Epithelial cell of umbilical artery (primary cell): ENCODE measurements at places on chromosomes 12 and 14. TPM values are rescaled to one million over a fixed set of nuclear protein-coding genes. Genes with fewer than 3 reads are reported as not detected.

Gene NYNRIN
- 12.2 and 14.3 TPM in 2 replicates for total RNA-seq

Gene ERBB3
- not detected in 2 replicates for total RNA-seq

Gene C12orf57
- 137 and 143 TPM in 2 replicates for total RNA-seq

Gene KCNJ8
- 0.15 TPM in 1 of 2 replicates, not detected in the other for total RNA-seq

Gene OR4E2
- not detected in 2 replicates for total RNA-seq

Gene FOXG1
- not detected in 2 replicates for total RNA-seq

Gene SLCO1C1
- total RNA-seq, result 0.46 and 0.65 TPM in 2 replicates

Gene FOXN4
- not detected in 2 replicates for total RNA-seq

Gene DHH
- total RNA-seq, result 3.9 and 9.9 TPM in 2 replicates

Gene SLC39A5
- total RNA-seq, result not detected in 2 replicates

Gene GLT8D2
- 0.32 and 2.6 TPM in 2 replicates for total RNA-seq

Gene C12orf42
- total RNA-seq, result not detected in 2 replicates

Gene TAS2R20
- total RNA-seq, result 1.6 and 2.4 TPM in 2 replicates

Gene RNASE7
- total RNA-seq, result not detected in 2 replicates
